Epithelial cell of esophagus (primary cell): ENCODE measurements at places on chromosomes 2 and 18.

DNA sequence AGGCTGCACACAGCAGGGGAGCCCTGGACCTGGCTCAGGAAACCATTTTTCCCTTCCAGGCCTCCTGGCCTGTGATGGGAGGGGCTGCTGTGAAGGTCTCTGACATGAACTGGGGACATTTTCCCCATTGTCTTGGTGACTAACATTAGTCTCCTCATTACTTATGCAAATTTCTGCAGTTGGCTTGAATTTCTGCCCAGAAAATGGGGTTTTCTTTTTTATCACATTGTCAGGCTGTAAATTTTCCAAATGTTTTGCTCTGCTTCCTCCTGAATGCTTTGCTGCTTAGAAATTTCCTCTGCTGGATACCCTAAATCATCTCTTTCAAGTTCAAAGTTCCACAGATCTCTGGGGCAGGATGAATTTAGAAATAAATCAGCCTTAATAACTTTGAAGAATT is 78.2 kb downstream of the EHBP1 start:
- no peak for DNase-seq

GRCh38 chr18:446941-447560 is 53.5 kb downstream of the COLEC12 start:
- no peak for DNase-seq

DNA sequence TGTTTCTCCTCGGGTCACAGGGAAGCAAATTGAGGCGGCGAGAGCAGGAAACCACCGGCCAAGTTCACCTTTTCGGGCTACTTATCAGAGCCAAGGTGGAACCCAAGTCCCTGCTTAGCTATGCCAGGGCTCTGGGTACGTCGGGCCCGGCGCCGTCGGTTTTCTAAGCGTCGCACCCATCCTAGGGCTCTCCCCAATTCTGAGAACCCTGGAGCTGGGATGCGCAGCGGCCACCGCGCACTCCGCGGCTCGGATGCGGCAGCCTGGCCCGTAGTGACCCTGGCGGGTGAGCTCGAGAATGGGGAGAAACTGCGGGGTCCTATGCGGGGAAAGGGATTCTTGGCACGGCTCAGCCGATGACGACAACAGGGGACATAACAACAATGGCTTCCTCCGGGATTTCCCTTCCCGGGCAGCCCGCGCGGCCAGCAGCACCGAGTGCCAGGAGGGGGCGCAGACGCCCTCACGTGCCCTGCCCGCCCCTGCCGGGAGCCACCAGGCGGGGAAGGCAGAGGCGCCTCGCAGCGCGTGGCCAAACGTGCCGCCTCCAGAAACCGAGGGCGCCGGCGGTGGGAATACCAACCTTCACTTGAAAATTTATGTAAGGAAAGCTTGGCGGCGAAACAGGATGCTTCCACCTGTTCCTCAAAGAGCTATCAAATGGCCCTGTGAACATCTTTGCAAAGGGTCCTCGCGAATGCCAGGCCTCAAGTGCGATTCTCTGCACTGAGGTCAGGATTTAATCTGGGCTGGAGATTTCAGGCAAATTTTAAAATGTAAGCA is 2.1 kb upstream of the SLC30A3 start:
- peak; percentile 43 for DNase-seq

- peak; percentile 4 for DNase-seq
Measured at GRCh38 chr2:37526323-37526722, 145.1 kb downstream of the CDC42EP3 start.

GRCh38 chr2:8661736-8662135 is 20.1 kb upstream of the ID2 start:
- DNase-seq: no peak

- DNase-seq: peak; percentile 38
Measured at GRCh38 chr18:62389761-62390481, 64.8 kb downstream of the TNFRSF11A start.

- DNase-seq: no peak
Measured at GRCh38 chr2:200845194-200845593, 19.3 kb downstream of the CLK1 start.

- no peak for DNase-seq
Measured at GRCh38 chr2:62471816-62472215, 34.2 kb downstream of the TMEM17 start.

DNA sequence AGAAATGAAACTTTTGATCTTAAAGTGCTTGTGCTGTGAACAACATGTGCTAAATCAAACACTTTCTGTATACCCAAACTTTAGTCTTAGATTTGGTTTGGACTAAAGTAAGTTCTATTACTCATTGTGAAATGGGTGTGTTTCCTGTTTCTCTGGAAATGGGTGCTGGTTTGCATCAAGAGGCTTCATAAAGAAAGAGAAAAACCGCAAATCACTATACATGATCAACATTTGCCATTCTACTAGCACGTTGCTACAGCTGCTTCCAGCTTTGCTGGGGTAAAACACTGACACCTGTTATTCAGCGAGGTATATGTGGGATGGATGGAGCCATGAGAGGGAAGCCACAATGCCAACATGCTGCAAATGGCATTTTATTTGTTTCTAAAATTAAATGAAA is 547.0 kb upstream of the ACVR2A start:
- no peak for DNase-seq
